ENCODE measurements at places on chromosomes 6 and 20.

- DNase-seq: no peak
Observed at GRCh38 chr6:157203312-157203744, 120.0 kb downstream of the TMEM242 start.

- no peak for DNase-seq
Observed at GRCh38 chr6:37141281-37142049, 28.5 kb upstream of the PIM1 start.

DNA sequence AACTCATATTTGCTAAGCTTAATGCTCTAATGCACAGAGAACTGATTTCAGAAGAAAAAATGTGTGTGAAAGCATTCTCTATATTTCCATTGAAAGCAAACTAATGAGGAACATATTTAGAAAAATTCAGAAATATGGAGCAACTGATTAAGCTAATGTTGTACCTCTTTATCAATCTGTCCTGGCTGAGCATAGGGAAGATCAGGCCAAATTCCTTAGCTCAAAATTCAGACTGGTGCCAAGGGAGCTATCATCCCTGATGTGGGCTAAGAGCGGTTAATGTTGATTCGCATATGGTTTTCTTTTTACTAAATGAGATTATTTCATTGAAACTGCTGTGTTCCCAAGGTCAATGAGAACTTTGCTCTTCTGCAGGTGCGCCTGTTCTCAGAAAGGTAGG is 93.9 kb upstream of the HS3ST5 start:
- DNase-seq: no peak

GRCh38 chr20:10985536-10985935 is 311.7 kb upstream of the JAG1 start:
- no peak for DNase-seq

- no peak for DNase-seq
Observed at GRCh38 chr20:45672765-45673164, 2.7 kb upstream of the WFDC11 start.
